ENCODE measurements at places on chromosomes 13 and 19.

- no peak for DNase-seq
Observed at GRCh38 chr13:113546571-113547237, 37.8 kb upstream of the TFDP1 start.

DNA sequence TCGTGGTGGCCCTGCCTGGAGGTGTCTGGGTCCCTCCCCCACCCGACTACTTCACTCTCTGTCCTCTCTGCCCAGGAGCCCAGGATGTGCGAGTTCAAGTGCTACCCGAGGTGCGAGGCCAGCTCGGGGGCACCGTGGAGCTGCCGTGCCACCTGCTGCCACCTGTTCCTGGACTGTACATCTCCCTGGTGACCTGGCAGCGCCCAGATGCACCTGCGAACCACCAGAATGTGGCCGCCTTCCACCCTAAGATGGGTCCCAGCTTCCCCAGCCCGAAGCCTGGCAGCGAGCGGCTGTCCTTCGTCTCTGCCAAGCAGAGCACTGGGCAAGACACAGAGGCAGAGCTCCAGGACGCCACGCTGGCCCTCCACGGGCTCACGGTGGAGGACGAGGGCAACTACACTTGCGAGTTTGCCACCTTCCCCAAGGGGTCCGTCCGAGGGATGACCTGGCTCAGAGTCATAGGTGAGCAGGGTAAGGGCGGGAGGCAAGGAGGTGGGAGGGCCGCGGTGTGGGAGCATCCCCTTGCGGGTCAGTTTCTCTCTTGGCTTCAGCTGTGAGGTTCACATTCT, 19.2 kb downstream of the NECTIN2 start:
- DNase-seq, result no peak

DNA sequence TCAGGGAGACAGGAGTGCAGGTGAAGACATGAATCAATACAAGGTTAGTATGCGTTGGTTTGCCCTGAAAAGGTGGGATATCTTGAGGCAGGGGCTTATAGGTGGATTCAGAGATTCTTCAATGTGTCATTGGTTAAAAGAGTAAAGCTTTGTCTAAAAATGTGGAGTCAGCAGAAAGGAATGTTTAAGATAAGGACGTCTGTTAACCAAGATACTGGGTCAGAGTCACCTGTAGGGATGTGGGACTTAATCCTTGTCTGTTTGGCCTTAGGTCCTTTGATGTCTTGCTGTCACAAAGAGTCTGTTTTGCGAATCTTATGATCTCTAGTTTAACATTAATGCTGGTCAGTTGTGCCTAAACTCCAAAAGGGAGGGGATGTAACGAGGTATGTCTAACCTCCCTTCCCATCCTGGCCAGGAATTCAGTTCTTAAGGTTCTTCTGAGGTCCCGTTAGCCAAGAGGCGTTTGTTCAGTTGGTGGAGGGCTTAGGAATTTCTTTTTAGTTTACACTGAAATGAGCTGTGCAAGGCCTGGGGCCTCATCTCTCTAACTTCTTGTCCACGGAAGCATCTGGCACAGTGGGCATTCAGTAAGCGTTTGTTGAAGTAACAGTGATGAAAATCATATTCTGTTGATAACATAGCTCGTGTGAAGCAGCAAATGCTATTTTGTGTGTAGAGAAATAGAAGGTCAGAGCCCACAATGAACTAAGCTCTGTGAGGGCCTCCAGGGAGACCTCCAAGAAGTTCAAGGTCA, 96.2 kb upstream of the RNF113B start:
- no peak for DNase-seq

GRCh38 chr13:20124303-20124702, 36.5 kb downstream of the GJA3 start:
- DNase-seq, result no peak

DNA sequence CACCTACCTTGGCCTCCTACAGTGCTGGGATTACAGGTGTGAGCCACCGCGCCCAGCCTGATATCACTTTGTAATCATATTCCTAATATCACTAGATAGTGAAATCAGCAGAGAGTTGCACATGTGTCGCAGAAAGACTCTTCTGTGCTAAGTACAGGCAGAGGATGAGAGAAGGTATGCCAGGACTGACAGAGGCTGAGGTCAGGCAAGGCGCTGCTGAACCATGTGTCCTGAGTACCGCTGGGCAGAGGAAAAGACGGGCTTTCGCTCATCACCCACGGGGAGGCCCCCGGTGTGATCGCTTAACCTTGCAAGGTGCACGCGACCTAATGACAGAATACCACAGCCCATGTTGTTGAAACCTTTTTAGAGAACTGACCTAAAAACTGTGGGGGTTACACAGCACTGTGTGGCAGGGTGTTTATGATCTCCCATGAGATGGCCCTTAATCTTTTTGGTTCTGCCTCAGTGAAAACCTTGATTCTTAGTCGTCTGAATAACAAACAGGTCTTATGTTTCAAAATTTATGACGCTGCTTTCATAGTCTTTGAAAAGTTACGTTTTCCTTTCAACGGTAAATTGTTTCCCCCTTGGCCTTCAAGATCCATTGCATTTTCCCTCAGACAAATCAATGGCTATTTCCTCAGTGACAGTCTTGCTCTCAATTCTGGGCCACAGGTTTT, 12.2 kb downstream of the GJA3 start:
- no peak for DNase-seq
